ENCODE measurements at places on chromosomes 6 and 20. TPM values are rescaled to one million over a fixed set of nuclear protein-coding genes. Genes with fewer than 3 reads are reported as not detected.

ZNF311 gene
- 0.27 TPM for total RNA-seq

RFX6 gene
- total RNA-seq, result not detected

ENPP1 gene
- 1.9 TPM for total RNA-seq

MCCD1 gene
- not detected for total RNA-seq

MCM9 gene
- 9.7 TPM for total RNA-seq

GABRR1 gene
- not detected for total RNA-seq

NOX3 gene
- total RNA-seq, result not detected

IMPG1 gene
- not detected for total RNA-seq
